ENCODE measurements at places on chromosomes 2 and 18.

- DNase-seq: no peak
These were observed 110.2 kb upstream of the ACKR3 start for GRCh38 chr2:236459393-236459792.

DNA sequence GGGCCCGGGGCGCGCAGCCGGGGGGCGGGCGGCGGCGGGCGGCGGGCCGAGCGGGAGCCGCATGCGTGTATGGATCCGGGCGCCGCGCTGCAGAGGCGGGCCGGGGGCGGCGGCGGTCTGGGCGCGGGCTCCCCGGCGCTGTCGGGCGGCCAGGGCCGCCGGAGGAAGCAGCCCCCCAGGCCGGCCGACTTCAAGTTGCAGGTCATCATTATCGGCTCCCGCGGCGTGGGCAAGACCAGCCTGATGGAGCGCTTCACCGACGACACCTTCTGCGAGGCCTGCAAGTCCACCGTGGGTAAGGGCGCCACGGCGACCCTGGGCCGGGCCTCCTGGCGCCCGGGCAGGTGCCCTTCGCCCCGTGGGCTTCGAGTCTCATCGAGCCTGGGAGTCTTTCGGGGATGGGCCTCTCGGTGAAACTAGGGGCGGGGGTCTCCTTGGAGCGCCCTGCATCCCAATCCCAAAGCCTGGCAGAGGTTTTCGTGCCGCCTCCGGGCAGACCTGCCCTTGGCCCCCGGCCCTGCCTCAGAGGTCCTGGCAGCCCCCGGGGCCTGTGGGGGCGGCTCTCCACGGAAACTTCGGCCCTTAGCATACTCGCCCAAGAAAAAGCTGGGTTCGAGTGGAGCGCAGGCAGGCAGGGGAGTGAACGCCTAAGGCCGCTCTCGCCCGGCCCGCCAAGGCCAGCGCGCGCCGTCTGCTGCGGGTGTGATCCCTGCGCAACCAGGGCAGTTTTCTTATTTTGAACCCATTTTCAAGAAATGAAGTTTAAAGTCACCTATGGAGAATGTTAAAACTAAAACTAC lies 622 bp downstream of the RAB12 start:
- DNase-seq: no peak

GRCh38 chr2:1140389-1141003 lies 189.8 kb downstream of the SNTG2 start:
- no peak for DNase-seq

GRCh38 chr2:224166654-224167053 lies 127.6 kb upstream of the SERPINE2 start:
- DNase-seq: no peak

DNA sequence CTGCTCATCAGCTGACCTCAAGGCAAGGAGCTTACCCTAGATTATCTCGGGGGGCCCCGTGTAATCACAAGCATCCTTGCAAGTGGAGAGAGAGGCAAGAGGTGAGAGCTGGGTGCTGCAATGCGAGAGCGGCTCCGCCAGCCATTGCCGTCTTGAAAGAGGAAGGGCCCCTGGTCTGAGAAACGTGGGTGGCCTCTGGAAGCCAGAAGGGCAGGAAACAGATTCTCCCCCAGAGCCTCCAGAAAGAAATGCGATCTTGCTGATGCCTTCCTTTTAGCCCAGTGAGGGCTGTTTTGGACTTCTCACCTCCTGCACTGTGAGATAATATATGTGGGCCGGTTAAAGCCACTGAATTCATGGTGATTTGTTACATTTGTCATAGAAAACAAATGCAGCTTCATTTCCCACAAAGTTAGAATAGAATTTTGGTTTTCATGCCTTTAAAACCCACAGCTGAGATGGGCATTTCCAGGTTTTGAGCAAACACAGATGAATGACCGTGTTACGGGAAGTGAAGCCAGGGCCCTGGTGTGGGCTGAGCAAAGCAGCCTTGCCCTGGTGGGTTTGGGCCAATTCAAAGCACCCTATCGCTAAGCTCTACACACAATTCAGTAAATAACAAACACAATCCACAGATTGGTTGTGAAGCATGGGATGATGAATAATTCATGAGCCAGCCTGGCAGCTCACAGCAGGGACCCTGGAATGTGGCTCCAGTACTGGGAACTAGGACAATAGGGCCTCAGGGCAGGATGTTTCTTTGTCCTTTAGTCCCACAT lies 319.9 kb upstream of the HS6ST1 start:
- DNase-seq: peak; percentile 18

DNA sequence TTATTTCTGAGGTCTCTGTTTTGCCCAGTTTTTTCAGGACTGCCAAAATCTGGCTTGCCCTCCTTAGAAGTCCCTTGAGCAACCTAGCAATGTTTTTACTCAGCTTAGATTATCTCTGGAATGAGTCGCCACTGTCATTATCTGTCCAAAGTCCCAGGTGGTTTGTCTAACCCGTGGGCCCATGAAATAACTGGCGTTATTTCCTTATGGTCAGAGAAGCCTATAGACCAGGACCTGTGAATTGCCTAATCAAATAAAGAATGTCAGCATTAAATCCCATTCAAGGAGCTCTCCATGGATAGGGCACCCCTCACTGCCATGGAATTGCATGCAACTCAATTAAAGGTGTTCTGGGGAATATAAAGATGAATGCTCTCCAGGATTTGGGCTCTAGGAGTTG lies 373.9 kb downstream of the SETBP1 start:
- no peak for DNase-seq

GRCh38 chr2:176002688-176003210 lies 682 bp upstream of the LNPK start:
- DNase-seq: peak; percentile 73

- DNase-seq: no peak
These were observed 81.9 kb downstream of the ADCYAP1 start for GRCh38 chr18:986552-986951.

DNA sequence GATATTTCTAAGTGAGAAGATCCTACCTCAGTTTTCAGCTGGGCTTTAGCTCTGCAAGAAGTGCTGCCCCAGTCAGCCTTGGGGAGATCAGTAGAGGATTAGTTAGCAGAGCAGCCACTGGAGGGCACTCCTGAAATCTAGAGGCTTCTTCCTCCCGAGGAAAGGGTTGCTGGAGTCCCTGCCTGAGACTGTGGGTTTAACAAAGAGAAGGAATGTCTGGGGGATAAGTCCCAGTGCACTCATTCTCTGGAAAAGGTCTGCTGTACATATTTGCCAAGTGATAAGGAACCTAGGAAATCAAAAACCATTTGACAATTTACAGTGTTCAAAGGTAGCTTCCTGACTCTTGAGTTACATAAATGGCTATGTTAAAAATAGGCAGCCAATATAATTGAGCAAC lies 207.2 kb downstream of the SLC8A1 start:
- peak; percentile 49 for DNase-seq

DNA sequence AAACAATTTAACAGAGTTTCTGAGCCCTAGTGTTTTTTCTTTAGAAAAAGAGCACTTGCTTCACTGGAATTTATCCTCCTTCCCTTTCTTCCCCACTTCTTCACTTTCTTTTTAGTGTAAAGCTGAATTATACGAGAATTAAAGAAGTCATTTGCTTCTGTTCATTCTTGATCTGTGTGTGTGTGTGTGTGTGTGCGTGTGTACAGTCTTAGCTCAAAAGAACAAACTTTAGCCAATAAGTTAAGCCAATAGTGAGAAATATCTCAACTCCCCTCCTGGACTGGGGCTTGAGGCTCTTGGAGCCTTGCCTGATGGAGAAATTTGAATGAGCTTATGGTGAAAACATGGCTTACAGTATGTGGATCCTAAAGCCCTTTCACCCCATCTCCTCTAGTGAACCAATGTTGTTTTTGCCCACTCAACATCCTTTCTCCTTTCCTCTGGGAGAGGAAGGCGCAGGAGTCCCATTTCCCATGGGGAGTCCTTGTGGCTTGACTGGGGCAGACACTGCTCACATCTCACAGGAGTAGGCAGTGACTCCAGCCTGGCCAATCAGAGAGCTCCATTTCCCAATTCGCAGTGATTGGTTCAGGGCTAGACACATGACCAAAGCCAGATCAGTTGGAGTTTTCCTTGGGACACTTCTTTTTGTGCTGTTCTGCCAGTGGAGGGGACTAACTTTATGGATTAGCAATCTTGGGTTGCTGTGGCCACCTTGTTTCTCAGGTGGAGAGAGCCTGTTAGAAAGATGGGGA lies 16.3 kb upstream of the MYO3B start:
- DNase-seq: no peak

DNA sequence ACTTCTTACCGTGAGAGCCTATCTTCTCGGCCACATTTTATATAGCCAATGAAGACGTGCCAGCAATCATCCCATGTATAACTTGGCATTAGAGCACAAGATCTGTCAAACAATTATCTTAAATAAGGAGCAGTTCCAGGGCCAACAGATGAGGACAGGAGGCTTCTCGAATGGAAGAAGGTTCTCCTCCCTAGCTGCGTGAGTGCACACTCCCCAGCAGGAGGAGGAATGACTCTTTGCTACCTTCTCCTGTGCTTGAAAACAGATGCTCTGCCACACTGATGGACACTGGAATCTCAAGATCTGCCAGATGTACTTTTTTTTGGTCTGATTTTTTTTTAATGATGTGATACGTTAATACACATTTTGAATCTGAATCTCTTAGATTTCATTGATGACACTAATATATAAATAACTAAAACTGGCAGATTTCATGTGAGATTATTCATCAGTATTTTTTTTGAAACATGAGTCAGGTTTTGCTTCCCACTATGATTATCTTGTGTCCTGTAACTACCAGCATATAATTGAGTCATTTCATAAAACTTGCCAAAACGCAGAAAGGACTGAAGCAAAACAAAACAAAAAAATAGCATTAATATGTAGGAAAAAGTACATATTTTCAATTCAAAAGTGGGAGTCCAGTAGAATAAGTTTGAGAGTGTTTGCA lies 626 bp upstream of the VIT start:
- no peak for DNase-seq
